Skin of body (tissue), 3 donors: ENCODE measurements at places on chromosomes 2 and 18.

GRCh38 chr2:149087751-149088150 is 49.3 kb downstream of the LYPD6B start:
- DNase-seq = no peak

DNA sequence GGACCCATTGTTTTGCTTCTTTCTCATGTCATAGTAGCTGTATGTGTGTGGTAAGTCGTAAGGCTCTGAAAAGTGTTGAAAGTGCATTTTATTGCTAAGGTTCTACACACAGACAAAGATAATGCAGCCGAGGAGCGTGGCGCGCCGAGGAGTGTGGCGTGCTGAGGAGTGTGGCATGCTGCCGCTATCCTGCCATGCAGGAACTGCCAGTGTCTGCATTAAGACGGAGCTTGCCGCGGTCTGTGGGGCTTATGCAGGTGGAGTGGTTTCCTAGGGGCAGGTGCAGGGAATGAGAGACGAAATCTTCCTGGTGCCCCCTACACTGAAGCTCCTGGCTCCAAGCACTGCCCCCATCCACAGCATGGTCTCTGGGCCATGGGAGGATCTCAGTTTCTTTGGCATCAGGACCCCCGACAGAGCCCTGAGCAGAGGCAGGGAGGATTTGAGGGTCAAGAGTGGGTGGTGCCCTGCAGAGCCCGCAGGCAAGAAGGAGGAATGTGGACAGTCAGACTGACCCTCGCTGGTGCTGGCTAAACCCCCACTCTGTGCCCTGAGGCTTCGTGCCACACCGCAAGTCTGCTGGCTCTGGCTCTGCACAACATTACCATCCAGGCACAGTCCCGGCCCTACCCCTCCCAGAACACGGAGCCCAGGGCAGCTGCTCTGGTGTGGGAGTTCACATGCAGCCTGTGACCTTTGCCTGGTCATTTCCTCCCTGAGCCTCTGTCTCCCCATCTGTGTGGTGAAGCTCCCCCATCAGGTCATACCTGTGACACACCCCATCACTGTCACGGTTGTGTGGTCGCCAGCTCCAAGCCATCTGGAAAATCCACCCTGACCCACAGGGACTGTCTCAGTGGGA is 3.2 kb downstream of the SNED1 start:
- no peak for DNase-seq

DNA sequence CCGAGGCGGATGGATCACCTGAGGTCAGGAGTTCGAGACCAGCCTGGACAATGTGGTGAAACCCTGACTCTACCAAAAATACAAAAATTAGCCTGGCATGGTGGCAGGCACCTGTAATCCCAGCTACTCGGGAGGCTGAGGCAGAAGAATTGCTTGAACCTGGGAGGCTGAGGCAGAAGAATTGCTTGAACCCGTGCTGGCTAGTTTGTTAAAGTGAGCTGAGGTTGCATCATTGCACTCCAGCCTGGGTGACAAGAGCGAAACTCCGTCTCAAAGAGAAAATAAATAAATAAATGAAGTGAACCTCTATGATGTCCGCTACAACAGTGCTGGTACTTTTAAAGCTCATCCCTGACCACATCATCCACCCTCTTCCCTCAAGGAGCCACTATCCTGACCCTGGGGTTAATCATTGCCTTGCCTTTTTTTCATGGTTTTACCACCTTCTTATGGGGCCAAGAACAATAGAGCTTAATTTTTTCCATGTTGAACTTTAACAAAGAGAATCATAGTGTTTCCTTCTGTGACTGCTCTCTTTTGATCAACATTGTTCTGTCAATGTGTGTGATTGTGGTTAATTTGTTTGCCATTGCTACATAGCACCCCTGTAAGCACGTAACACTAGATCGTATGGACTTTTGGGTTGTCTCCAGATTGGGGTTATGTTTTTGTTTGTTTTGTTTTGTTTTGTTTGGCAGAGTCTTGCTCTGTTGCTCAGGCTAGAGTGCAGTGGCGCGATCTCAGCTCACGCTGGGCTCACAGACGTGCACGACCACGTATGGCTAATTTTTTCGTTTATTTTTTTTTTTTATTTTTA is 17.1 kb upstream of the ATRAID start:
- DNase-seq = no peak

GRCh38 chr18:10170375-10170774 is 256.6 kb downstream of the VAPA start:
- no peak for DNase-seq

GRCh38 chr18:36578871-36579710 is 249.7 kb downstream of the TPGS2 start:
- DNase-seq = no peak

DNA sequence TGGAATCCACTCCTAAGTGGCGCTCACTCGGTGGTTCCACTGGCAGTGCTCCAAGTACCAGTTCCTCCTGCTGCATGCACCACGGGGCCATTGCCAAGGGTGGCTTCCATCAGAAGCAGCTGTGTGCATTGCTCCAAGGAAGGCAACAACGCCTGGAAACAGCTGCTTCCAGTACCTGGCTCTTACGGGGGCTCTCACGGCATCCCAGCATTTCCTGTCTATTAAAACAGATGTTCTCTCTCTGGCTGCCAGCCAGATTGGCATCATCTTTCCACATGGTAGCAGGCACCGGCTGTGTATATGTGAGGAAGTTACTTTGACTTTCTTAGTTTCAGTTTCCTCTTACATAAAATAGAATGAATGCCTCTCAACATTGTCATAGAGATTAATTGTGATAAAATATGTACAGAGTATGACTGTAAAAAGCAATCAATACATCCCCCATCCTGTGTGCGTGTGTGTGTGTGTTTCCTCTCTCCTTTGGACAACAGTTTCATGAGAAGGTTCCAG is 84.9 kb downstream of the CMPK2 start:
- DNase-seq = peak; percentile 53

DNA sequence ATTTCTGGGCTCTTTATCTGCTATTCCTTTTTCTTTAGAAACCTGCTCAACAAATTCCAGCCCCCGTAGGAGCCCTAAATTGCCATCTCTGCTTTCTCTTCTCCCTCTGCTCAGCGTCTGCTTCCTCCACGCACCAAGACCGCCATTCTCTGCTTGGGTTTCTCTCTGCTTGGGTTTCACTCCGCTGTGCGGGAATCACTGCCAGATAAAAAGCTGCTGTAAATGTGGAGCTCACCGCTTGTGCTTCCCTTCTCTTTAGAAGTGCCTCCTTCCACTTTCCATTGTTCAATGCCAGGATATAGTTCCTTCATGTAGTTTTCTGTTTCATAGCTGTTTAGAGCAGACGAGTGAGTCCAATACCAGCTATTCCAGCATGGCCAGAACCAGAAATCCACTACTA is 45.9 kb downstream of the TMEM237 start:
- no peak for DNase-seq

DNA sequence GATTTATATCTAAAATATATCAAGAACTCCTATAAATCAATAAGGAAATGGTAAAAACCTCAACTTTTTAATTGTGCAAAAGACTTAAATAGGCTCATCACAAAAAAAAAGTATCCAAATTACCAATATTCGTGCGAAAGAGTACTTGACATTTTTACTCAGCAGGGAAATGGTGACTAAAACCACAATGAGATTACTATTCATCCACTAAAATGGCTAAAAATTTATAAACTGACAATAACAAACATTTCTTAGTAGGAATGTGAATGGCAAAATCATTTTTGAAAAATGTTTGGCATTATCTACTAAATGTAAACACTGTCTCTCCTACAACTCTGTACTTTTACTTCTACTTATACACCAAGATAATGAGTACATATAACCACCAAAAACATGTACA is 184.8 kb upstream of the RND3 start:
- DNase-seq = no peak

DNA sequence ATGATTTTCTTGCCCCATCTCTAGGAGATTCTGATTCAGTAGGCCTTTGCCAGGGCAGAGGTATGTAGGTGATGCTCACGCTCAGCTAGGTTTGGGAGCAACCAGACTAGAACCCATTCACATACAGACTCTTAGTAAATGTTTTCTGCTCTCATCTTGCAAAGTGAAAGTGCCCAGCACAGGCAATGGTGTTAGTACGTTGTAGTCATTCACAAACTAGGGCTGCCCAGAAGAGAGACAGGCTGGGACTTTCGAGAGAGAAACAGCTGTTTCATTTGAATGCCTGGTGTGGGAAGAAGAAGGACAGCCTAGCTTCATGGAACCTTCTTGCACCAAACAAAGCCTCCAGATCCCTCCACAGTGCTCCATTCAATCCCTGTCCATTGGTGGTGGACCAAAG is 19.4 kb downstream of the DDX18 start:
- DNase-seq = no peak

DNA sequence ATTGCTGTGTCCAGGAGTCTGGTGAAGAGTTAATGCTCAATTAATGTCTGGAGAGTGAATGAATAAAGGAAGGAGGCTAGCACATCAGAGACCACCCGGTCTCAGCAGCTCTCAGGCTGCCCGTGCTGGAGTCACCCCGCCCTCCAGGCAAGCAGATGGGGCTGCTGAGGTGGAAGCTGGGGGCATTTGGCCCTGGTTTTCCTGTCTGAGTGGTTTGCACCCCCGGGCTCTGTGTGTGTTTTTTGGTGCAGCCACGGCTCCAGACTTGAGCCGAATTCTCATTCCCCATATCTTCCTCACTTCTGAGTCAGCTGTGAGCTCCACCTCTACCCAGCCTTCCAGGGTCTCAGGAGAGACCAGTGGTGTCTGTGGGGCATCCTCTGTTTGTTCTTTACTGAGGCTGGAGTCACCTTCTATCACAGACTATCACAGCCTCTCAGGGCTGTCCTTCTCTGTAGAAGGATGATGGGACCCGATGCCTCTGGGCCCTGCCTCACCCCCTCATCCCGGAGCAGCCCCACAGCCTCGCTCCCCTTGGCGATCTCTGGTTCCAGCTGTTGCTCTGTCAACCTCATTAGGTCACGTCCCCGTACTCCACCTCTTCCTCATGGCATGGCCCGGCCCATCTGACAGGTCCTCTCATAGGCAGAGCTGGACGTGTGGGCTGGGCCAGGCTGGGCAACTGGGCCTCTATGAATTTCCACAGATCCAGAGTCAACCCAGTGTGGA is 60.8 kb downstream of the HS1BP3 start:
- DNase-seq = no peak

- DNase-seq = no peak
Observed at GRCh38 chr18:48605408-48605845, 66.6 kb downstream of the CTIF start.

DNA sequence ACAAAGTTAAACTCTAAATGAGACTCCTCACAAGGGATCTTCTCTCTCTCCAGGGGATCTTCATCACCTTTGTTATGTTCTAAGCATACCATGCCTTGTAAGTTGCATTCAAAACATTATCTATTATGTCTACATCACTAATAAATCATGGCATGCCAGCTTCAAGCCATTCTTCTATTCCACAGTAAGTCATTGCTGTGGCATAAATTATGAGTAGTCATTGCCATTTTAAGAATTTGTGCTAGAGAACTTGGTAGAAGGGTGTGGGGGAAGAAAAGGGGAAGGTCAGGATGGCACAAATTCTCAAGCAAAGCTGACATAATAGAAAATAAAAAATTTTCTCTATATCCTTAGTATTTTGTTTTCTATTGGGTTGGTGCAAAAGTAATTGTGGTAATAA is 33.5 kb downstream of the BARD1 start:
- no peak for DNase-seq

DNA sequence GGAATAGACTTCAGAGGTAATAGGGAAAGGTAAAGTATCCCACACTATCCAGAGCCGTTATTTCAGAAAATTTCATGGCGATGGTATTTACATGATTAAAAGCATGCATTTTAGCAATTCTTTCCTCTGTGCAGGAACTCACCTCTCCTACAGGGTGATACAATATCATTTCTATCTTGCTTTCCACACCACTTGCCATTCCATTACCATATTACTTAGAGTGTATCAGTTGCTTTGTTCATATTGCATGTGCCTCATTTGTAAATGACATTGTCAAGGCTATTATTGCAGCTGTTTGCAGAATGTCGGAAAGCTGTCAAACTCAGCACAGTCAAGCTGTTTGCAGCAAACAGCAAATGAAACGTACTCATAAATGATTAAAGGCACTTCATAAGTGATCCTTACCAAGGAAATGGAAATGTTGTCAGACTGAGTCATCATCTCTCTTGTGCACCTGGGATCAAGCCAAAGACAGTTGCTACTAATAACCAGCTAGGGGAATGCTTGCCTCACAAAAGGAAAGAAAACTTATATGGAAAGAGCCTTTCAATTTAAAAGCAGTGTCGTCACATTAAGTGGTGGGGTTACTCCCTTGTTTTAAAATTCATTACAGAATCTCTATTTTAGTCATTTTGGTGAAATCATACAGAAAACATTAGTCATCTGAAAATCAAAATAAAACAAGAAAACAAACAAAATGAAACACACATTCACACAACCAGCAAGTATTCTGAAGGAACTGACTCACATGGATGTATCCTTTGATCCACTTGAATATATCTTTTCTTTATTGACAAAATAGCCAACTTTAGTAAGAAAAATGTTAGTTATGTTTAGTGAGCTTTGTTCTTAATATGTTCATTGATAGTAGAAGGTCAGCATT is 1064.1 kb upstream of the CNTNAP5 start:
- DNase-seq = peak; percentile 18

GRCh38 chr2:30871440-30871839 is 64.2 kb upstream of the CAPN13 start:
- DNase-seq = no peak

GRCh38 chr2:17104454-17104853 is 413.8 kb downstream of the RAD51AP2 start:
- DNase-seq = no peak

- no peak for DNase-seq
Observed at GRCh38 chr2:56234241-56234640, 50.5 kb downstream of the CCDC85A start.

GRCh38 chr2:28477087-28477486 is 18.8 kb upstream of the PLB1 start:
- DNase-seq = no peak

DNA sequence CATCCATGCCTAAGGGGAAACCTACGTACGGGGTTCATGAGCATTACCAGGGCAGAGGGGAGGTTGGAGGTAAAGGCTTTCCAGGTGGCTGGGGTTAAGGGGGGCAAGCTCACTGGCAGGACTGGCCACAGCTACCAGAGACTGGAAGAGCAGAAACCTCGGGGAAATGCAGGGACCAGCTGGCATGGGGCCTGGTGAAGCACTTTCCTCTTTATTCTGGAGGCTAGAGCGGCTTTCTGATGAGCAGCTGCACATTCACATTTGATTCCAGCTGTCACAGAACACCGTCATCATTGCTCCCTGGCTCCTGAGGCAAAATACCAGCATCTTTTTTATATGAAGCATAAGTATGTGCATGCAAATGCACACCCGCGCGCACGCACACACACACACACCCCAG is 28.7 kb upstream of the LRRC30 start:
- DNase-seq = no peak

GRCh38 chr2:1713142-1713838 is 31.0 kb downstream of the PXDN start:
- no peak for DNase-seq

DNA sequence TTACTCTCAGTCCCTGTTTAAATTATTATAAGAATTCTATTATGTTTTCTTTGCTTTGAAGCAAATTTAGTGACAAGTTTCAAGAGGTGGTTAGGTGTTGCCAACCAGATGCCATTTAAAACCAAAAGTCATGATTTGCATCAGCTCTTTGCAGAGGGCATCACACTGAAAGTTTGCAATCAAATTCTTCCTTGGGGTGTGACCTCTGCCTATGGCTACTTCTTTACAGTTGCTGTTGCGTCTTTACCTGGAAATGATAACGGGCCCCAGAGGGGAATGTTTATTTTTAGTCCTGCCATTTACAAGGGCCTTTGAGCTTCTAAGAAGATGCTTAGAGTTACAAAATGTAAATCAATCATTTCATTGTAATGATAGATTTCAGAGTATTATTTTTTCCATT is 561.0 kb downstream of the ARHGAP15 start:
- no peak for DNase-seq
